Posterior cingulate gyrus (tissue), 11 donors: ENCODE measurements at places on chromosomes 7 and 10.

DNA sequence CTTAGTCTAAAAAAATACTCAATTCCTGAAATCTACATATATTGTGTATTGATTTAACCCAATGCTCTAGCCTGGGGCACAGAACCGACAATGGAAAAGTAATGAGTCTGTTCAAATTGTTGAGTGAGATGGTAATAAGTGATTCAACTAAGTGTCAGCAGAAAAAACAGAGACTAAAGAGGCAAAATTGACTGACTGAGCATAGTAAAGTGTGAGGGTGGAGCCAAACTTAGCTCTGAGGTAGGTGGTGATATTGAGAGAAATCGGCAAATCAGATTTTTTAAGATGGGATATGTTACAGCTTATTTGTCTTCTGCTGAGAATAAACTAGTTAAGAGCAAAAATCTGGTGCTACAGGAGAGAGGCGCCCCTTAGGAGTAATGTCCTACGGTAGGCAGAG lies 764.0 kb upstream of the LRRN3 start:
- no peak for DNase-seq

GRCh38 chr7:34365611-34366010 lies 292.4 kb upstream of the NPSR1 start:
- DNase-seq: no peak

GRCh38 chr7:50690541-50691011 lies 92.1 kb downstream of the GRB10 start:
- no peak for DNase-seq

DNA sequence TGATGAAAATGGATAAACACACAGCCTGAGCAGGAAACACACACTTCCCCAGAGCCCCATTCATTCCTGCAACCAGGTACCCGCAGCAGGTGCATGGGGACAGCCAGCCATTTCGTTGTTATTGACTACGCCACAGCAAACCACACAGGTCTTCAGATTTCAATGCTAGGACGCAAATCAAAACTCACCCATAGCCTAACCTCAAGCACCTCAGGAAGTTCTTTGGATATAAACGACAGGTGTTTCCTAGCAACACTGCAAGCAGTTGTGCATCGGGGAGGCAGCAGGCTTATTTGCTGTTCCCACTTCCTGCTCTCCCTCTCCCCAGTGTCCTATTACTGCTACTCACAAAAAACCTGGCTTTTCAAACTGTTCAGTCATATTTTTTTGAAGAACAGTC lies 176.5 kb upstream of the FRMD4A start:
- no peak for DNase-seq

GRCh38 chr10:110074758-110075671 lies 67.2 kb downstream of the ADD3 start:
- DNase-seq: no peak
